ENCODE measurements at places on chromosomes 6 and 20.

DNA sequence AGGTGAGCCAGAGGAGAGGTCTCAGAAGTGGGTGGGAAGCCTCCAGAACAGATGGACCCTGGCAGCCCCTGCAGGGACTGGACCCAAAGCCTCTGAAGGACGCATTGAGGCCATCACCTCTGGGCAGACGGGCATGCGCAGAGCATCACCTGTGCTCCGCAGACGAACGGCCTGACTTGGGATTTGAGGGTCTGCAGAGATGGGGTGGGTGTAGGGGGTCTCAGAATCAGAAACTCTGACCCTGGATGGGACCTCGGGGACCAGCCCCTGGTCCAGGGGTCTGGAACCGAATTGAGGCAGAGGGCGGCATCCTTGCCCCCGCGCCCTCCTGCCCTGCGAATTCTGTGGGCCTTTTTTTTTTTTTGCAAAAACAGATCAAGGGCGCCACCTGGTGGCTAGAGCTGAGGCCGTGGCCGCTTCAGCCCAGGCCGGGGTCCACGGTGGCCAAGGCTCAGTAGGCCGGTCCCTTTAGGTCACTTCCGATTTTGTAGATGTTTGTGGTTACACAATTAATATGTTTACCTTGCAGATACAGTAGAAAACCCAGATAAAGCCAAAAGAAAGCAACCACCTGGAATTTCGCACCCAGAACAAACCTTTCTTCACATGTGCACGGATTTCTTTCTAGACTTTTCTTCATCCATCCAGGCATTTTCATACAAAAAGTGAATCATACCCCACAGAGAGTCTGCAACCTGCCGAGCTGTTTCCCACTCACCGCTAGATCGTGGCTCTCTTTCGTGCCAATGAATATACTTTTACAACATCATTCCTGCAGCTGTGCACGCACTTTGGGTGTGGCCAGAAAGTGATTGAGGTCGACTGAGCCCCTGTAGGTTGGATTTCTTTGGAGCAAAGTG is 25.9 kb downstream of the ZBP1 start:
- no peak for DNase-seq

- no peak for DNase-seq
Observed at GRCh38 chr6:36246506-36247268, 23.2 kb upstream of the PNPLA1 start.

DNA sequence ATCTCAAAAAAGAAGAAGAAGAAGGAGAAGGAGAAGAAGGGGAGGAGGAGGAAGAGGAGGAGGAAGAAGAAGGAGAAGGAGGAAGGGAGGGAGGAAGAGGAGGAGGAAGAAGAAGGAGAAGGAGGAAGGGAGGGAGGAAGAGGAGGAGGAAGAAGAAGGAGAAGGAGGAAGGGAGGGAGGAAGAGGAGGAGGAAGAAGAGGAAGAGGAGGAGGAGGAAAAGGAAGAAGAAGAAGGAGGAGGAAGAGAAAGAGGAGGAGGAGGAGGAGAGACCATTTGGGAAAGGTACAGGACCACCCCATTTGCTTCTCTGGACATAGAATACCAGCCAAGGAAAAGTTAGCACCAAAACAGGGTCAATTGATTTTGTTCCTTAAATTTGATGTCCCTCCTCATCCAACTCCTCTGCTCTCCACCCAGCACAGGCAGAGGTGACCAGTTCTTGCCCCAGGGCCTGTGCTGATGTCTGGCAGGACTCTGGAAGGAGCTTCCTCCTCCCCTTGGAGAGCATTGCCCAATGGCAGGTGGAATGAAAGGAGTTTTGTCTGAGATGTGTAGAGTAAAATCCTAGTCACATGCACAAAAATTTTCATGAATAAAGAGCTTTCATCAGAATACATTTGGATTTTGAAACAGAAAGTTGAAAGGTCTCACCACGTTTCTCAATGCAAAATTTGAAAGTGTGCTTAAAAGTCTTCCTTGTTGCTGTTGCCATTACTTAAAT is 182.9 kb downstream of the LY86 start:
- no peak for DNase-seq

DNA sequence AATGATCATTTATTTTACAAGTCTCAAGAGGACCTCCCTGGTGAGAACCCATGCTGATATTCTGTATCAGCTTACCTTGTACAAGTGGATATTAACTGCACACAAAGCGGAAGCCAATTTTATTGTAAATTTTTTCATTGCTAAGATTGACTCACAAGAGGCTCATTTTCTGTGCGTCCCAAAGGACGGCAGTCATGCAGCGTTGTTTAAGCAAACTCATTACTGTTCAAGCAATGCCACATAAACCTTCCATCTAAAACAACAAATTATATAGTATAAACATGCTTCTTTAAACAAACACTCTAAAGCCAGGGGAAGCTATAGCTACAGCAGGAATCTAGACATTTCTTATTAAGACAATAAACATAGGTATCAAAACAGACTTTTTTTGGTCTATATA is 575.3 kb downstream of the FRK start:
- no peak for DNase-seq

DNA sequence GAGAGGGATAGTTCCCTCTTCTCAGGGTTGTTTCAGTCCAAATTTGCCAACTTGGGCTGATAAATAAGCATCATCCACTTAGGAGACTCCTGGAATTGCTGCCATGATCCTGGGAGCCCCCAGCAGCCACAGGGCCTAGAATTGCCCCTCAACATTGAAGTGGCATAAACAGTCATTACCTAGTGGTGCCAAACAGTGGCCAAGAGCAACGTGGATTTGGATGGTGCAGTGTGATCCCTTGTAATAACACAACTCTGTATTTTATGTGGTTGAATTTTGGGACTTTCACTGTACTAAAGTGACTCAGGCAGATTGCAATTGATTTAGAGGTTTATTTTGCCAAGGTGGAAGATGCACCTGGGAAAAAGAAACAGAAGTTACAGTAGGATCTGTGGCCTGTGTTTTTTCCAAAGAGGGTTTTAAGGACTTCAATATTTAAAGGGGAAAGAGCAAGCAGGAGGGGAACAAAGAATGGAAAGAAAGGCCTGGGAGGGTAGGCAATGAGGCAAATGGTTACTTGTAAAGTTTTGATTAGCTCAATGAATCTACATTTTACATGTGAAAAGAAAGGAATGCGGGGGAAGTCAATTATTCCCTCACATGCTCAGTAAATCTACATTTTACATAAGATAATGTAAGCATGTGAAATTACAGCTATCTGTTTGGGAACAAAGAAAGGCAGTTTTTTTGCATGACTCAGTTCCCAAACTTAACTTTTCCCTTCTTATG is 168.0 kb upstream of the NOX3 start:
- DNase-seq, result no peak

- no peak for DNase-seq
Observed at GRCh38 chr6:70282312-70282918, 20.5 kb downstream of the COL9A1 start.

GRCh38 chr6:164247106-164247505 is 832.6 kb downstream of the QKI start:
- DNase-seq, result no peak

GRCh38 chr6:126232671-126233070 is 107.2 kb upstream of the CENPW start:
- DNase-seq, result no peak

DNA sequence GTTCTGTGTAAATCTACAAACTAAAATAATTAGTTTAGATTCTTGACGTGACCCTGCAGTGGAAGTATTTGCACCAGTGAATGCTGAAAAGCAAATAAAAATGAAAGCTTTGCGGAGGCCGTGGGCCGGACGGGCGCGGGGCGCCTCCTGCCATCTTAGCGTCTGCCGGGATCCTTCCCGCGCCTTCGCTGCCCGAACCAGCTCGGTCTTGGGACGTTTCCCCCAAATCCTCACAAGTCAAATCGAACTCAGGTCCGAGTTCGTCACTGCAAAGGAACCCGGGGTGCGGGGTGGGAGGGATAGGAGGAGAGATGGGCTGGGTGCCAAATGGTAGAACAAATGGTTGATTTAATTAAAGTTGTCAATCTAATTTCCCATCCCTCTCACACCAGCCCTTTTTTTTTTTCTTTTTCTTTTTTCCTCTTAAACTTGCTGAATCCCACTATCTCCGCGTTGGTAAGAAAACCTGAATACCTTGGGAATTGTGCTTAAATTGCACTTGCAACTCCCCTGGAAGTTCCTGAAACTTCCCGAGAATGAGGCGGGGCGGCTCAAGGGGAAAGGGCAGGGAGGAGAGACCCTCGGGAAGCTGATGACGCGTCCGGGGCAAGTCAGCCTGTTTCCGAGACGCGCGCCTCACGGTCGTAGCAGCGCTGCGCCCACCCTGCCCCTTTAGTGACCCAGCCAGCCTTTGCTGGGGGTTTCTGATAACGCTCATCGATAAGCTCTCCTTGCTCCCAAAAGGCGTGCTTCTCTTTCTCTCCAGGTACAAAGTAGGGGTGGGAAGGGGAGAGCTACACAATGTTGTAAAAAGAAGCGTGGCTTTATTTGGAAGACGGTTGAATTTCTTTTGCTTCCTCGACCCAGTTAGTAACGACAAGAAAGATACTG is 1.8 kb downstream of the GJA1 start:
- no peak for DNase-seq

- DNase-seq, result no peak
Observed at GRCh38 chr6:133595111-133595761, 293.7 kb upstream of the TCF21 start.

- DNase-seq, result no peak
Observed at GRCh38 chr6:97687916-97688315, 404.9 kb upstream of the MMS22L start.

DNA sequence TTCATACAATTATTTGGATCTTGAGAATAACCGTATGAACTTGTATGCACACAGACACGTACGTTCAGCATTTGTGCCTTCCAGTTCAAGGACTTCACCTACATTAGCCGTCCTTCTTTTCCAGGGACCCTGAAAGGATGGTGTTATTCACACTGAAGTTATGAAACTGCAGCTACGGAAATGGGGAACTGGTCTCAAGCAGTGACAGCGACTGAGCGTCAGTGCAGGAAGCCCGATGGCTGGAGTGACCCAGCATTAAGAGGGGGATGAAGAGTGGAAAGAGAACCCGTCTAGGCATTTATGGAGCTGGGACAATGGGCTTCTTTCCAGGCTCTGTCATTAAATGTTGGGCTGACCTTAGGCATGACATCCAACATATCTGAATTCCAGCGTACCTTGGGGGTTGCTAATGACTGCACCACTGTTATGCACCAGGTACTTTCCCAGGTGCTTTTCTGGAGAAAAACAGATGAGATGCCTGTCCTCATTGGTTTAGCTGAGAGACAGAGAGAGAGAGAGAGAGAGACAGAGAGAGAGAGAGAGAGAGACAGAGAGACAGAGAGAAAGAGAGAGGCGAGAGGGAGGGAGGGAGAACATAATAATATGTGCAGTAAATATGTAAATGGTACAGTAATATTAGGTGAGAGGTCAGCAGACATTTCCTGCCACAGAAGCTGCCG is 204.7 kb upstream of the EXOC2 start:
- DNase-seq, result no peak

GRCh38 chr6:41787219-41787917 is at the start of gene TOMM6:
TSS of gene TOMM6 (plus strand) at chr6:41787694. CDS start at chr6:41787698, 4 bp downstream.
- DNase-seq, result peak; percentile 90

GRCh38 chr6:71287926-71288227 is 734 bp upstream of the OGFRL1 start:
- DNase-seq, result no peak

- no peak for DNase-seq
Observed at GRCh38 chr6:26180346-26180745, 93.1 kb downstream of the HFE start.

DNA sequence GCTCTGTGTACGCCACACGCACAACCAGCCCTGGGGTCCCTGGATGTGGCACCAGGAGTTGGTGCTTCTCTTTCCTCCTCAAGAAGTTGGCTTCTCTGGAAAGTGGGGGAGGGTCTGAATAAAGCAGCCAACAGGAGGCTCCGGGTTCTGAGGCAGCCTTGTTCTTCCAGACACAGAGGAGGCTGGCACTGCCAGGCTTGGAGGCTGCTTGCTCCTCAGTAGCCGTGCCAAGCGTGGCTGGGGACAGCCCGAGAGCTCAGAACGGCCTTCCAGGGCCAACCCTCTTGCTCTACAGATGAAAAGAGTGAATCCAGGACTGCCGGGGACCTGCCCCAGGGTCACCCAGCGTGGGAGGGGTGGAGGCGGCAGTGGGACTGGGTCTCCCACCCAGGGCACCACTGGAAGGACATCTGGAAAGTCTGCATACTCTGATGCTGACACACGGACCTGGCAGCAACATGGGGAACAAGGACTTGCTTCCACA is 70.4 kb downstream of the SLC22A23 start:
- no peak for DNase-seq

GRCh38 chr6:95431637-95432228 is 145.6 kb upstream of the MANEA start:
- no peak for DNase-seq

DNA sequence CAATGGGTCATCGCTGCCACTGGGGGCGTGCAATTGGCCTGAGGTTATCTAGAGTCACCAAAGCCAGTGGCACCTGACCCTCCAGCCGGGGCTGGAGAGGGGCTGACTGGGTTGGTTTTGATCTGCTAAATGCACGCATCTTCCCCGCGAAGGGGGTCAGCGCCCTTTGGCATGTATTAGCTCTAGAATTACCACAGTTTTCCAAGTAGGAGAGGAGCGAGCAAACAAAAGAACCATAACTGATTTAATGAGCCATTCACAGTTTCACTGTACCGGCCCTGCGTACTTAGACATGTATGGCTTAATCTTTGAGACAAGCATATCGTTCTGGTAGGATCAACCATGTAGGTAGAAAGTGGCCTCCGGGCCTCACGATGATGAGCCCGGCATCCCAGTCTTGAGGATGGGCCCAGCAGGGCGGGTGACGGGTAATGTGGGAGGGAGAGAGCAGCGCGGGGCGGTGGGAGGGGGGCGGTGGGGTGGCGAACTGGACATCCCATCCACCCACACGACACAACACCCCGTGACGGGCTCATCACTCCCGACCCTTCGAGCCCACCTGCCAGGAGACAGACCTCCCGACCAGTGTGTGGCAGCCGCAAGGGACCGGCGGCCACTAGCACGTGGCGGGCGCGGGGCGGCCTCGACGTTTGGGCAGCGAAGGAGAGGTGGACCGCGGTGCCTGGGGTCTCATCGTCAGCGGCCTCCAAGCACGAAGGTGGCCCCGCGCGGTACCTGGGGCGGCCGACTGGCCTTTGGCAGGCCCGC is 1957.5 kb upstream of the DEFB115 start:
- no peak for DNase-seq

DNA sequence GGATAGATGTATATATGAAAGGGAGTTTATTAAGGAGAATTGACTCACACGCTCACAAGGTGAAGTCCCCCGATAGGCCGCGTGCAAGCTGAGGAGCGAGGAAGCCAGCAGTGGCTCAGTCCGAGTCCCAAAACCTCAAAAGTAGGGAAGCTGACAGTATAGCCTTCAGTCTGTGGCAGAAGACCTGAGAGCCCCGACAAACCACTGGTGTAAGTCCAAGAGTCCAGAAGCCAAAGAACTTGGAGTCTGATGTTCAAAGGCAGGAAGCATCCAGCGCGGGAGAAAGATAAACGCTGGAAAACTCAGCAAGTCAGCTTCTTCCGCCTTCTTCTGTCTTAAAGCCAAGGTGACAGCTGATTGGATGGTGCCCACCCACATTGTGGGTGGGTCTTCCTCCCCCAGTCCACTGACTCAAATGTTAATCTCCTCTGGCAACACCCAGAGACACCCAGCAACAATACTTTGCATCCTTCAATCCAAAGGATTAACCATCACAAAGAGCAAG is 102.6 kb upstream of the GJE1 start:
- DNase-seq, result no peak

GRCh38 chr6:88785478-88785877 is 177.9 kb downstream of the RNGTT start:
- DNase-seq, result no peak

All from activated CD8-positive, alpha-beta memory T cell treated with anti-CD3 and anti-CD28 coated beads for 48 hours (primary cell).